ENCODE measurements at places on chromosomes 2 and 18. TPM values are rescaled to one million over a fixed set of nuclear protein-coding genes. Genes with fewer than 3 reads are reported as not detected.

The GKN1 gene
- not detected for total RNA-seq

The PLEK gene
- total RNA-seq = 28.8 TPM

The FBLN7 gene
- total RNA-seq = 1.1 TPM

The RBKS gene
- 3.5 TPM for total RNA-seq

The ARHGEF33 gene
- total RNA-seq = 0.62 TPM

The FRZB gene
- total RNA-seq = not detected

The NOSTRIN gene
- total RNA-seq = not detected

The ZNF514 gene
- total RNA-seq = 22.7 TPM

DNA sequence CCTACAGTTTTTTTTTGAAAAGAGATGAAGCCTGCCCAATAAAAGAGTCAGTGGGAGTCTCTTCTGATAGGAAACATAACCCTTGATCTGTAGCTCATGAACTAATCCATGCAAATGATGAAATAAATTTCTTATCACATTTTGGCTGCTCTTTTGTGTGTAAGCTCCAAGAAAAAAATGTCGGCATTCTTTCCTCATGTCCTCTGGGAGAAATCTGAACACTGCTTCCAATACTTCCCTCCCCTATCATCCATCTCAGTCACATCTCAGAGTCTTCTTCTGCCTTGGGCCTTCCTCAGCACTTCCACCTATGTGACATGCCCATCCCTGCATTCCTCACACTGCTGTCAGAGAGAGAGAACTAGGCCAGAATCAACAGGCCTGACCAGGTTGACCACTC lies 395.7 kb upstream of the ST6GAL2 start:
- DNase-seq = no peak

DNA sequence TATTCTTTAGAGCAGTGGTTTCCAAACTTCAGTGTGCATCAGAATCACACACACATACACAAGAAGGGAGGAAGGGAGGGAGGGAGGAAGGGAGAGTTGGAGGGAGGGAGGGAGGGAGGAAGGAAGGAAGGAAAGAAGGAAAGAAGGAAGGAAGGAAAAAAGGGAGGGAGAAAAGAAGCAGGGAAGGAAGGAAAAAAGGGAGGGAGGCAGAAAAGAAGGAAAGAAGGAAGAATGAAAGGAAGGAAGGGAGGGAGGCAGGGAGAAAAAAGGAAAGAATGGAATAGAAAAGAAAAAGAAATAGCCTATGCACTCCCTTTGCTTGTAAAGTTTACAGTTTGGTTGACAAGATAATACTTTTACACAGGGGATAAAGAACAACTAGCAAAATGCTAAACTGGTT lies 96.3 kb upstream of the BCL11A start:
- DNase-seq = no peak

DNA sequence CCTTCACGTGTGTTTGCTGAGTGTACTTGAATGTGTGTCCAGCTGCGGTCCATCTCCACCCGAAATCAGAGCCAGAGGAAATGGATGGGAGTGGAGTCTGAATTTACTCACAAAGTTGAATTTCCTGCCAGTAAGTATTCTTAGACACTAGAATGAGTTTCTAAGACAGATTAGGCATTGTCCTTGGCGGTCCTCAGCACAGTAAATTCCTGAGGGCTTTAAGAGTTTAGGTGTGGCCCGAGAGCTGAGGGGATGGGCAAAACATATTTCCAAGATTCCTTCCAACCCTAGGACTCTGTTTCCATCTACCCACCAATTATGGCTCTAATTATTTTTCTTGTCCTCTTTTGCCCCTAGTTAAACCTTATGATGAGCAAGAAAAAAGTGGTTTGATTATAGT lies 90.3 kb upstream of the PHLPP1 start:
- no peak for DNase-seq

GRCh38 chr2:104416339-104417000 lies 437.4 kb upstream of the POU3F3 start:
- DNase-seq = no peak

- no peak for DNase-seq
Measured at GRCh38 chr2:7010391-7011054, 93.3 kb downstream of the RNF144A start.

DNA sequence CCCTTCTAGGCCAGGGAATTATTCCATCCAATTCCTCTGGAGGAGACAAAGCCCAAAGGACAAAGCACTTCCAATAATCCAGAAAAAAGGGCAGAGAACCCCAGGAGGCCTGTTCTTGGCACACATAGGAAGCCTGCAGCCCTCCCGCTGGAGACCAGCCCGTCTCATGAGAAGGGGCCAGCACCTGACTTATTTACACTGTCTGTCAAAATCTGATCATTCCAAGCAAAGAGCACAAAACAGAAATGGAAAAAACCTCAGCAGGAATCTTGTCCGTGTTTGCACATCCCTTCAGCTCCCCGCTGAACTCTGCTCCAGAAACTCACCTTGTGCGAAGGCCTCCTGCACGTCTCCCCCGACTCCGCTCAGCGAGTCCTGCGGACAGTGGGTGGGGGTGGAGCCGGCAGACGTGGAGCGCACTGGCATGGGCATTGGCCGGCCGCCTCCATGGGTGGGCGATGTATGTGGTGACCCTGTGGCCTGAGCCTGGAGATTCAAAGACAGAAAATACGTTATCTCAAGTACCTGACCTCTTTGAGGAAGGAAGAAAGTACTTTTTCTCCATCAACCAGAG lies 46.2 kb upstream of the DNMT3A start:
- no peak for DNase-seq

DNA sequence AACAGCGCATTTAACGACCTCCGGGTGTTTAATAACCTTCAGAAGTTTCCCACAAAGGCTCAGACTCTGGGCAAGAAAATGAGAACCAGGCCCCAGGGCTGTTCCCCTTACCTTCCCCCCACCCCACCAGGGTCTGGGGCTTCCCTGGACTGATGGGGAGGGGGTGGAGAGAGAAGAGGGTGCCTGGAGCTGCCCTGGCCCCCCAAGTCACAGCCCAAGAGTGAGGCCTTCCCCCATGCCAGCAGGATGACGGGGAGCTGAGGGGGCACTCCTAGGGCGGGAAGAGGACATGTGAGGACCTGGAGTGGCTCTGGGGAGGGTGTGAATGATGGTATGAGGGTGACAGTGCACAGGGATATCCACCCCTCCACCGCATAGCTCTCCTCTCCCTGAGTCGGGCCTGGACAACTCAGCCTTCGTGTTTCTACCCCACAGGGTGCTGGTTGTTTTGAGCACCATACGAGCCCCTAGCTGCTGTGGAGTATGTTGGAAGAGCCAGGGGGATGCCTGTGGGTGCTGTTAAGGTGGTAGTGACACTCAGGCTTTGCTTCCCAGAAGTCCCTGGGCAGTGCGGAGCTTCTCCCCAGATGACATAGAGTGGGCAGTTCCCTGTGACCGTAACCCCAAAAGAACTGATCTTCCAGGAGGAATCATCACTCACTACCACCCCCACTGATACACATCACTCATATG lies 3.9 kb downstream of the PKDCC start:
- no peak for DNase-seq

GRCh38 chr2:208466920-208467298 lies 60.3 kb downstream of the PTH2R start:
- DNase-seq = no peak

- no peak for DNase-seq
Measured at GRCh38 chr2:230434677-230435324, 18.8 kb downstream of the SP100 start.

GRCh38 chr2:38509314-38509946 lies 93.3 kb downstream of the HNRNPLL start:
- DNase-seq = no peak

- no peak for DNase-seq
Measured at GRCh38 chr2:40737180-40737579, 285.3 kb upstream of the SLC8A1 start.

DNA sequence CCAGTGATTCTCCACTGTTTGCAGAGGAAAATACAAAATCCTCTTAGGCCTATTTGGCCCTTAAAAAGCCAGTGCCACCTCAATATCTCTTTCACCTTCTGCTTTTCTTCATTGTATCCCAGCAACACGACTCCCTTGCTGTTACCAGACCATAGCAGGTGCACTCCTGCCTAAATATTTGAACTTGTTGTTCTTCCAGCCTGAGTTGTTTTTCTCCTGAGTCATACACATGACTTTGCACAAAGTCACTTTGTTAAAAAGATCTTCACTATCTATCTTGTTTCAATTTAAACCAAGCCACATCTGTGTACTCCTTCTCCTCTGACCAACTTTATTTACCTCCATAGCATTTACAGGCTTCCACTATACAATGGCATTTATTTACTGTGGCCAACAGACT lies 103.6 kb downstream of the LRRTM4 start:
- no peak for DNase-seq

- no peak for DNase-seq
Measured at GRCh38 chr2:168118733-168119514, 128.5 kb downstream of the STK39 start.

GRCh38 chr2:197869501-197870111 lies 65.2 kb downstream of the PLCL1 start:
- no peak for DNase-seq

- no peak for DNase-seq
Measured at GRCh38 chr2:127407091-127407490, 11.1 kb upstream of the PROC start.

DNA sequence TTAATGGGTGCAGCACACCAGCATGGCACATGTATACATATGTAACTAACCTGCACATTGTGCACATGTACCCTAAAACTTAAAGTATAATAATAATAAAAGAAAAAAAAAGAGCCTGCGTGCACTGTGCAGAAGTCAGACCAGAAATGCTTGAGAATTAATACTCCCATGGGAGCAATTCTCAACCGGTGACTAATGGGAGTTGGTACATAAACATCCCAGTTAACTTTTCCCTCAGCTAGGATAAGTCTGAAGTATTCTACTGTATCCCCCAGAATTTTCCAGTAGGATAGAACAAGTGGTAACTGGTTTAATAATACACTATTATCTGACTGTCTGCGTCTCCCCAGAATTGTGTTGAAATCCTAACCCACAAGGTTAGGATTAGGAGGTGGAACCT lies 113.6 kb upstream of the COL5A2 start:
- DNase-seq = no peak

- no peak for DNase-seq
Measured at GRCh38 chr18:75779450-75779849, 351.9 kb upstream of the SMIM21 start.

Data from activated naive CD8-positive, alpha-beta T cell treated with anti-CD3 and anti-CD28 coated beads, Interleukin-2, amount 10 ng/mL, durations not matched to agents 7 days and 5 days (primary cell).